ENCODE measurements at places on chromosomes 6 and 20.

DNA sequence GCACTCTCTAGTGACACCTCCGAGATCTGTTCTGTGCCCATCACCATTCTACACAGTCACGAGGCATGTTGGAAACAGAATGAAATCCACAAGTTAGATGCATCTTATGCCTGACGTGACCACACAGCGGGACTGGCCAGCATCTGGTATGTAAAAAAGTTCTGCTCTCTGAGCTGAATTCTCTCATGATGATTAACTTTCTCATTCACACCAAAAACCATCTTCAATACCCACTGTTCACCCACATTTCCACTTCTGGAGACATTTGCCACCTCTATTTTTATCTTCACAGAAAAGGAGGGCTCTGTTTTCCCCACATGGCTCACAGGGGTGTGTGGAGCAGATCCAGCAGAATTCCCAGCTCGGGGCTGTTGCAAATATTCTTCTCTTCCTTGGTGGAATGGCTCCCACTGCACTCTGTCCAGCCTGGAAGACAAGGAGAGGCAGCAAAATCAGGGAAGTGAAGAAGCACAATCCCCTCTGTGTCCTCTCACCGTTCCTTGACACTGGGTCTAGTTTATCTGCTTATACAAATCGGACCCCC is 303.4 kb downstream of the TAF4 start:
- DNase-seq, result no peak

- DNase-seq, result no peak
Observed at GRCh38 chr20:24664266-24664986, 195.0 kb downstream of the SYNDIG1 start.

DNA sequence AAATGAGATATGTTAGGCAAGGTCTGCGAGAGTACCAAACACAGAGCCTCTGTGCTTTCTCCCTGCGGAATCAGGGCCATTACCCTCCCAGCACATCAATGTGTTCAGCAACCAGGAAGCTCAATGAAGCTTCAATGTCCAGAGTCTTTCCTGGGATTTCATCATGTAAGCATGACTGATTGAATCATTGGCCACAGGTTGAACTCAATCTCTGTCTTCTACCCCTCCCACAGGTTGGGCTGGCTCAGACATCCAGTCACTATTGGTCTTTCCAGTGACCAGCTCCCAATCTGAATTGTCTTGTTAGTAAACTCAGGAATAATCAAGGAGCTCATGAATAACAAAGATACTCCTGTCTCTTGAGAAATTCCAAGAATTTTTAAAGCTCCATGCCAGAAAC is 2.7 kb upstream of the DTD1 start:
- DNase-seq, result no peak

DNA sequence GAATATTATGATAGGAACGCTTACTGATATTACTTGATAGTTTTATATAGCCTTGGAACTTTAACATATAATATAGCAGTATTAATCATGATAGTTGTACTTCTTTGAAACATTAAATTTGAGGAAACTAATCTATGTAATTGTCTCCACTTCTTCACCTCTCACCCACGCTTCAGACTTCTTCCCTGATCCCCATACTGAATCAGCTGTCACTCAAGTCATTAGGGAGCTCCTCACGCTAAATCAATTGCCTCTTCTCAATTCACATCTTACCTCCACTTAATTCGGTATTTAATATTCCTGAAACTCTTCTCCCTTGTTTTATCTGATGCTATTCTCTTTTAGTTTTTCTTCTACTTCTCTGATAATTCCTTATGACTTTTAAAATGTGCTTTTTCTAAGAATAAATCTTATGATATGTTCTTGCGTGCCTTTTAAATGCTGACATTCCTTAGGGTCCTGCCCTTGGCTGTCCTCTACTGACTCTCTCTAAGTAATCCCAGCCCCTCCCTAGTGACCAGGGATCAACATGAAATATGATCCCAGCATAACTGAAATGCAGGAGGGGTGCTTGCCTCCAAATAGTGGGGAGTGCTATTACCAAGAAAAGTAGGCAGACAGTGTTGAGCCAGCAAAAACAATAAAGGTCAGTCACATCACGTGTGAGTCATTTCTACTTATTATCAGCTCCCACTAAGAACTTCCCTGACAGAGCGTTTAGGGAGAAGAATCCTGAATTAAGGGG is 9.9 kb downstream of the ANKRD66 start:
- DNase-seq, result peak; percentile 40

- DNase-seq, result no peak
Observed at GRCh38 chr6:31125162-31125561, 4.9 kb upstream of the CDSN start.

DNA sequence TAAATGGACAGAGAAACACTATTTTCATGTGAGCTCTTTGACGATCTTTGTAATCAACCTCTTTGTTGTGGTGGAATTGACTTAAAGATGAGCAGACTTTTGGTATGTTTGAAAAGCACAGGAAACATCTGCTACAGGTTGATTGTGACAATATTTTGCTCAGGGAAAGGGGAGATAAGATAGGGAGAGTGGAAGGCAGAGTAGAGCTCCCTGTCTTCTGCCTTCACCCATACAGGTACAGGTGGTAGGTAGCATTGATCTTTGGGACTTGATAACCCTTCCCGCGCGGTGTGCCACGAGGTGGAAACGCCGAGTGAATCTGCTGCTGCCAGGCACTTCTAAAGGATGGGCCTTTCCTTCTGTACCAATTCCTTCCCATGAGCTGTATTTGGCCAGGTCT is 183.6 kb downstream of the UTRN start:
- no peak for DNase-seq

DNA sequence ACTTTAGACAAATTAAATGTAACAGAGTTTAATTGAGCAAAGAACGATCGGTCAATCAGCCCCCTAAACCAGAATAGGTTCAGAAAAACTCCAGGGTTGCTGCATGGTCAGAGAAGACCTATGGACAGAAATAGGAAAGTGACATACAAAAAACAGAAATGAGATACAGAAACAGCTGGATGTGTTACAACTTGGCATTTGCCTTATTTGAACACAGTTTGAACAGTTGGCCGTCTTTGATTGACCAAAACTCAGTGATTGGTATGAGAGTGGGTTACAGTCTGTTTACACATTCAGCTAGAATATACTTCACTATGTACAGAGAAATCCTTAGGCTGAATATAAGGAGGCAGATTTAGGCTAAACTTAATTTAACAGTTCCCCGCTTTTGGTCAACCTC is 19.9 kb downstream of the SRSF6 start:
- DNase-seq, result no peak

- no peak for DNase-seq
Observed at GRCh38 chr6:15285682-15286294, 39.9 kb downstream of the JARID2 start.

DNA sequence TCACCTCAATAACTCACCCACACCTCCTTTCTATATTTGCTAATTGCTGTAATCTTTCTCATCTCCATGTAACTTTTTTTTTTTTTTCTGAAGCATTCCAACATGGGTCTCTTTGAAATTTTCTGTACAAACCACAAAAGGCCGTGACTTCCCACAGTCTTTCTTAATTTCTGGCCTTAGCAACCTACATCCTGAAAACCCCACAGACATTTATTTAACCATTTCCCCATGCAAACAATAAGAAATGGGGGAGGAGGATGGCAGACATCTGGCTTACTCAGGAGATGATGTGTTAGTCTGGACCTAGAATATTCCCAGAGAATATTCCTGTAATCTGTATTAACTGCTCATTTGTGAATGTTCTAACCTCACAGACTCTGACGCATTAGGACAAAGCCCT is 57.6 kb downstream of the MEP1A start:
- DNase-seq, result no peak

DNA sequence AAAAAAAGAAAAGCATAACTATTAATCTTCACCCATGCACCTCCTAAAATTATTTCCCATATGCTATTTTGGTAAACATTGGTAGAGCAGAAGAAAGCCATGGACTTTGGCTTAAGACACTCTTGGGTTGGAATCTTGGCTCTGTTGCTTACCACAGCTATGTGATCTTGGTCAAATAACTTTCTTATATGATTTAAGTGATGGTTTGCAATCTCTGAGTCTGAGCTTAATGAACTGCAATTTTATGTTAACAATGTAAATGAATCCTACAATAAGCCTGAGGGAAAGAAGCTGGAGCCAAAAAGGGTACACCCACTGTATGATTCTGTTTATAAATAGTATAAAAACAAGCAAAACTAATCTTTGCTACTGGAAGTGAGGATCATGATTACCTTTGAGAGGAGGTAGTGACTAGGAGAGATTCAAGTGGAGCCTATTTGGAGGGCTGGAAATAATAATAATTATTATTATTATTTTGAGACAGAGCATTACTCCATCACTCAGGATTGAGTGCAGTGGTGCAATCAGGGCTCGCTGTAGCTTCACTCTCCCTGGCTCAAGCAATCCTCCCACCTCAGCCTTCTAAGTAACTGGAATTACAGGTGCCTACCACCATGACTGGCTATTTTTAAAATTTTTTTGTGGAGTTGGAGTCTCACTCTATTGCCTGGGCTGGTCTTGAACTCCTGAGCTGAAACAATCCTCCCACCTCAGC is 34.5 kb downstream of the ABRACL start:
- DNase-seq, result no peak

DNA sequence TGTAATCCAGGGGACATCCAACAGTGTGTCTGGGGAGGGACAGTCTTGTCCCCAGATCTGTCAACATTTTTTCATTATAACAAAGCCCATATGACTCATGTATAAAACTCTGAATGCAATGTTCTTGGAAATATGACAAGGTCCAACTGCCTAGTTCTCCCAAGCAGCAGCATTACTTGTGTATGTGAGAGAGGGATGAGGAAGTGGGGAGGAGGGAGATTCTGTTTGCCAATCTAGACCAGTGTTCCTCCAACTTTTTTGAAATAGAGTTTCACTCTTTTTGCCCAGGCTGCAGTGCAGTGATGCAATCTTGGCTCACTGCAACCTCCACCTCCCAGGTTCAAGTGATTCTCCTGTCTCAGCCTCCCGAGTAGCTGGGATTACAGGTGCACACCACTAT is 394.8 kb downstream of the DHX35 start:
- DNase-seq, result no peak

GRCh38 chr6:29705389-29706231 is 17.6 kb upstream of the HLA-F start:
- DNase-seq, result peak; percentile 73

GRCh38 chr6:32843331-32843978 is 392 bp downstream of the PSMB8 start:
- no peak for DNase-seq

DNA sequence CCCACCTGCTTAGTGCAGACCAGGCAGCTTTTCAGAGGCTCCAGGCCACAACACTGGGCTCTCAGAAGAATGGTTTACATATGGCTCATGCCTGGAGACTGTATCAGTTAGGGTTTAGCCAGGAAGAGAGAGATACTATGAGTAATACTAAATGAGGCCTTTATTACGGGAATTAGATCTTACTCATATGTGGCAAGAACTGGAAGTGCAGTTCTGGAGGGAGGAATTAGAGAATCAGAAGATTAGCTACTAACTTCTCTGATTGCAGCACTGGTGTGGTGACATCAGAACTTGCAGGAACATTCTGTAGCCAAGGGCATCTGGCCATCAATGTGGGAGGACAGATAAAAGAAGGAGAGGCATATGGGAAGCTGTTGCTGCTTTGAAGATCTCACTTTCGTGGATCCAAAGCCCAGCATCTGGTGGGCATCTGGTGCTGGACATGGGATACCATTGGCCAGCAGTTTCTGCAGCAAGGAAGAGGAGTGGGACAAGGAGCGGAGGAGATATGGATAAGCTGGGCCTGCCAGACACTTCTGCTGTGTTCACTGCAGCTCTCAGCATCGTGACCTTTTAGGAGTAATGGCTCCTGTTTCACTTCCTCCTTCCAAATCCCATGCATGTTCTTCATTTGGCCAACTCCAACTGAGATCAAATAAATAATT is 248.5 kb downstream of the BTBD3 start:
- no peak for DNase-seq

- DNase-seq, result no peak
Observed at GRCh38 chr6:54194067-54194466, 82.8 kb downstream of the MLIP start.

GRCh38 chr6:16623731-16624130 is 137.5 kb downstream of the ATXN1 start:
- no peak for DNase-seq

GRCh38 chr20:62367136-62367632 is at the start of gene LAMA5:
Gene LAMA5 (minus strand): TSS chr20:62367312. CDS start chr20:62367245, 67 bp downstream.
- DNase-seq, result no peak

GRCh38 chr6:21931641-21932335 is 338.2 kb downstream of the SOX4 start:
- DNase-seq, result no peak

DNA sequence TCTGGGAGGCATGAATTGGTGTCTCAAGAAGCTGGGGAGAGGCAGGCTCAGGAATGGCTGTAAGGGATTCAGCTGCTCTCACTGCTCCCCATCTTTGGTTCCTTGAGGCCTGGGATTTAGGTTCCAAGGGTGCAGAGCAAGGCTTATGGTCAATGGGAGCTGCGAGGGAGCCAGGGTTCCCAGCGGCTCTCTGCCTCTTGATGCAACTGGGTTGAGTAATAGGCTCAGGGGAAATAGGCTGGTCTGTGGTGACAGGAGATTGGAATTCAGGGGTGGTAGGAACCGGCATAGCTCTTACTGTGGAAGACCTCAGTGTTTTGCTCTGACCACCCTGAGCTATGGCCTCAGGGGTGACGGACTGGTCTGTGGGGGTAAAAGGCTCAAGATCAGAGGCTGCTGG is 13.0 kb upstream of the NRM start:
- DNase-seq, result no peak

DNA sequence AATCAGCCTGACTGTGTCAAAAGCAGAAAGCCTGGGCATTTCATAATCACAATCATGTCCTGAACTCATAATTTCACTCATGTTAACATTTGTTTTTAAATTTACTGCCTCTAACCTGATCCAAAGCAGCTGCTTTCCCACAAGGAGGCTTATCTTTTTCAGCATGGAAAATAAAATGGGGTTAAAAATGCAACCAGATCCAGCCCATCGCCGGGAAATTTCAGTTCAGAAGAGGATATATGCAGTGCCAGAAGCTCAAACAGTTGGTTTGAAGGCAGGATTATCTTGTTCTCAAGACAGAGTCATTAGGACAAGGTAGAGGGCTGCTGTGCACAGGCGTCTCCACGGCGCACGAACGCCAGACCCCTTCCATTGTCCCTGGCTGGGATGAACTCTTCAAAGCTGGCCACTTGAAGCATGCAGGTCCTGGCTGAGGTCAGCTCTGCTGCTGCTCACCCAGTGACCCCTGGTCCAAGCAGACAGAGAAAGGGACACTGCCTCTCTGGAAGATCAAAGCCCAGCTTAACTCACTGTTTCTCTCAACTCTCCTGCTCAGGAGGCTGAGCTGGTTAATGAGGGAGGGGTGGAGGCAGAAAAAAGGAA is 191.1 kb upstream of the HEY2 start:
- no peak for DNase-seq

GRCh38 chr20:18108326-18108725 is 29.3 kb upstream of the KAT14 start:
- no peak for DNase-seq
